ENCODE measurements at places on chromosomes 5 and 9.

DNA sequence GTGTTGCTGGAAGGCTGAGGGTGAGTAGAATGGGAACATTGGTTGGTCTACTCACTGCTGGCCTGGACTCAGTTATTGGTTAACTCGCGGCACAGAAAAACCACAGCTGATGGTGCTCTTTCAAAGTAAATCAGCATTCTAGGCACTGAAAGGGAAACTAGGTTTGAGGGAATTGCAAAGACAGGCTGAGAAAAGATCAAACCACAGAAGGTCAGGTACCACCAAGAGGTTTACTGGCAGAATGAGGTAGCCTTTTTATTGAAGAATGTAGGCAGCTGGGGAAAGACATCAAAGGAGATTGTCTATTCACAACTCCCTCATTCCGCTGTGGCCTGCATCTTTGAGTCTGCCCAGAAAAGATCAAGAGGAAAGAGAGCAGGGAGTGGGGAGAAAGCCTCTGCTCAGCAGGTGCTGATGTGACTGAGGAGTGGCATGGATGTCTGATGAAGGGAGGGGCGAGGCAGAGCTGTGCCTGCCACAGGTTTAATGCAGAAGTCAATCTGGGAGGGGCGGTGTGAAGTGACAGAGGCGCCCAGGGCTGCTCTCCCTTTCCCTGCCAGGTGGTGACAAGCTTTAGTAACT is 255.5 kb downstream of the MAN2A1 start:
- no peak for DNase-seq

DNA sequence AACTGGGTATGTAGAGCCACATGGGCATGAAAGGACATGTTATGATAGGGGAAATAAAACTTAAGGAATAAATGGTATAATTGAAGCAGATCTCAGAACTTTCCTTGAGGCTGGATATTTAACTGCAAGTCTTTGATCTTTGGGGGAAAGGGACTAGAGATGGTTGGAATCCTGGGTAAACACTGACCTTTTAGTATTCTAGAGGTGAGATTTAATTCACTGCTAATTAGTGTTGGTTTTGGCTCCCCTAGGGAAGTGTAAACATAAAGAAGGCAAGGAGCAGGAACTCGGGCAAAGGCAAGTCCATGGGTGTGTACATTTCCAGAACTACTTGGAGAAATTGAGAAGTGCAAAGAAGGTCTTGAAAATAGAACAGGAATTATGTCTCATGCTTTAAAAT is 16.6 kb downstream of the NIM1K start:
- DNase-seq: no peak

DNA sequence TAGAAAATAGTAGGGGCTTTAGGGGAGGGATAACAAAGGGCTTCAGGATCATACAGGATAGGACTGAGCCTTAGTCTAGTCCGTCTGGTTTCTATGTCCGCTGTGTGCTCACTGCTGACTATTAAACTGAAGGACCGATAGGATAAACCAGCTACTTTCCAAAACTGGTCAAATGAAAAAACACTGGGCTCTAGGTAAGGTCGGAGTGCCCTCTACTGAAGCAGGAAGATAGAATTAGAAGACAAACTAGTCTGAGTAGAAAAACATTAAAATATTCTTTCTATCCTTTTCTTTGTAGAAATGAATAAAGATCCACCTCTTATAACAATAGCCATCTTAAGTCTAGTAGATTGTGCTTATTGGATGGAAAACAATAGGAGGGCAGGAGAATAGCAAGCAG is 133.6 kb downstream of the CEMIP2 start:
- DNase-seq: no peak

GRCh38 chr9:2260417-2261306 is 245.5 kb downstream of the SMARCA2 start:
- DNase-seq: no peak

DNA sequence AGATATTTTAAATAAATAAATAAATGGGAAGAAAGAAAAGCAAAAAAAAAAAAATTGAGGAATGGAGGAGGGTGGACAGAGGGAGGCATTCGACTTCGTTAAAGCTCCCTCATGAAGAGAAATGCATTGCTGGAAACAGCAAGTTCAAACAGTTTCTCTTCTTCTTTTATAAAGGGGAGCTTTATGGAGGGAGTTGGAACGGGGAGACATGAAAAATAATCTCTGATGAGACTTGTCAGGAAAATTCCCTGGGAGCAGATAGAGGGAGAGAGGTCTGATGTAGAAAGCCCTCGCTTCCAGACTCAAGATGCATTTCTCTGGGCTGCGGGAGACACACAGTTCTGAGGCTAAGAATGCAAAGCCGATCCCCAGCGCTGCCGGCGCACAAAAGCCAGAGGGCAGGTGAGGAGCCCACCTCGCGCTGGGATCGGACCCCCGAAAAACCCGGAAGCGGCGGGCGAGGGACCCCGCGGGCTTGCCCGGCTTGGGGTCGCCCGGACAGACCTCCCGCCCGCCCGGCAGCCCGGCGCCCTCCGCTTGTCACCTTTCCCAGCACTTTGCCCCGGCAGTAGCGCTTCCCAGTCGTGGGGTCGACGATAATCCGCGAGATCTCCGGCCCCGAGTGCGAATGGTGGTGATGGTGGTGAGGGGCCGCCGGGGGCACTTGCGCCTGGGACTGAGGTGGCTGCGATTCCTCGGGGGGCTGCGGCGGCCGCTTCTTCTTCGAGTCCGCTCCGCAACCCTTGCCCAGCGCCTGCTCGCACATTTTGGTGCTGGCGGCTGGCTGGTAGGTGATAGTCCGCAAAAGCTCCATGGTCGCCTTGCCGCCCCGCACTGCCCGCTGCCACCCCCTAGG is 512 bp downstream of the PLK2 start:
- DNase-seq: peak; percentile 59

GRCh38 chr5:102867992-102868662 is 113.0 kb downstream of the PAM start:
- DNase-seq: no peak

DNA sequence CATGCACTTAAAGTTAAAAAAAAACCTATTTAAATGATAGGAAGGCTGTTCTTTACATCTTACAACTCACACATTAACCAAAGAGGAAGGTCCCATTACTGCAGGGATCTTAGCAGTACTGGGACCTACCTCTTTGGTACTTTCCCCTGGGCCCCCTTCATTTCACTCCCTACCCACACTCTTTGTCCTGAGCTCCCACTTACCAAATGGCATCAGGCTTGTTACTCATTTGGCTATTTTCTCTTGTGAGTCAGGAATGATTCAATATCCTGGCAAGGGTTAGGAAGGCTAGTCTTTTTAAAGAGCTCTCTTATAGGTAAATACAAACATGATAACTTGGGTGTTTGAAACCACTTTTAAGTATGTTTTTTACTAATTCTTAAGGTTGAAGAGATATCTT is 117.4 kb upstream of the ELL2 start:
- DNase-seq: peak; percentile 87

DNA sequence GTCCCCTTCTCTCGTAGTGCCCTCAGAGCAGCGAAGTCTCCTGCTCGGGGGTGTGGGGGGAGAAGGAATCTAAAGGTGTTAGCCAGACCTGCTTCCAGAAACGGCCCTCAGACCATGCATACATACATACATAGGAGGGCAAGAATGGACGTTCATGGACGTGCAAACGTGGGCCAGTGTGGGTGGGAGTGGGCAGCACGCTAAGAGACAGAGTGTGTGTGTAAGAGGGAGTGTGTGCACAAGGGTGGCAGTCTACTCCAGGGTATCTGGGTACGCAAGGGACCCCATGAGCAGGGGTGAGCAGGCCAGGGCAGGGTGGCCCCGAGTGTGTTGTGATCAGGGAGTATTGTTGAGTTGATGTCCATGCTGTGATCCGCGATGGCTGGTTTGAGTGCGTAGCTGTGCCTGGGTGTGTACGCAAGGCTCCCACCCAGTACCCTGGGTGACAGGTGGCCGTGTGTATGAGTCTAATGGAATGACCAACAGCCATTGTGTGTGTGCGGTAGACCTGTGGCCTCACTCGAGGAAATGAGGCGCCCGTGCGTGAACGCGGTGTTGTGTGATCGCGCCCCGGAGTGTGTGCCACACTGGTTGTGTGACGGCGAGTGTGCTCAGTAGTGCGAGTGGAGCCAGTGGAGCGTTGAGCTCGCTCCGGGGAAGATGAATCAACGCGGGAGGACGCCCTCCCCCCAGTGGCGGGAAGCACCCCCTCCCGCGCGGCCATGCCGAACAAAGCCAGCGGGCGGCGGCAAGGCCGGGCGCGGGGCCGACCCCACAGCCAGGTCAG is 826 bp downstream of the GPRIN1 start:
- no peak for DNase-seq

GRCh38 chr5:51746023-51746422 is 362.8 kb downstream of the ISL1 start:
- DNase-seq: no peak

DNA sequence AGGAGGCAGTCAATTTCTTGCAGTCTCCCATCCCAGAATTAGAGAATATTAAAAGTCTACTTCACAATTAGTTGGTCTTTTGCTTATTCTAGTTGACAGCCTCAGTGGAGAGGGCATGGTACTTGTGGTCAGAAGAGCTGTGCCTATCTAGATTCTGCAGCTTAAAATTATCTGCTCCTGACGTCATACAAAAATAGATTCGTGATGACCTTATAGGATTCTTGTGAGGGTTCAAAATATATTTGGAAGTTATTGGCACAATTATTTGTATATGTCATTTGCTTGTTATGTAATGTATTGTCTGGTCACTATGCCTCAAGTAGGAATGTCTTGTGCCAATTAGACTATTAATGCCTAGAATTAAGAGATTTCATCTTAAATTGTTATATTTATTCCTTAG is 142.5 kb downstream of the CDH12 start:
- DNase-seq: no peak

All from SW 1271 (cell line).